CD4-positive, CD25-positive, alpha-beta regulatory T cell (primary cell): ENCODE measurements at places on chromosomes 6 and 20.
A peak's percentile ranks its signal among the peaks of the same experiment; 100 is the strongest.

DNA sequence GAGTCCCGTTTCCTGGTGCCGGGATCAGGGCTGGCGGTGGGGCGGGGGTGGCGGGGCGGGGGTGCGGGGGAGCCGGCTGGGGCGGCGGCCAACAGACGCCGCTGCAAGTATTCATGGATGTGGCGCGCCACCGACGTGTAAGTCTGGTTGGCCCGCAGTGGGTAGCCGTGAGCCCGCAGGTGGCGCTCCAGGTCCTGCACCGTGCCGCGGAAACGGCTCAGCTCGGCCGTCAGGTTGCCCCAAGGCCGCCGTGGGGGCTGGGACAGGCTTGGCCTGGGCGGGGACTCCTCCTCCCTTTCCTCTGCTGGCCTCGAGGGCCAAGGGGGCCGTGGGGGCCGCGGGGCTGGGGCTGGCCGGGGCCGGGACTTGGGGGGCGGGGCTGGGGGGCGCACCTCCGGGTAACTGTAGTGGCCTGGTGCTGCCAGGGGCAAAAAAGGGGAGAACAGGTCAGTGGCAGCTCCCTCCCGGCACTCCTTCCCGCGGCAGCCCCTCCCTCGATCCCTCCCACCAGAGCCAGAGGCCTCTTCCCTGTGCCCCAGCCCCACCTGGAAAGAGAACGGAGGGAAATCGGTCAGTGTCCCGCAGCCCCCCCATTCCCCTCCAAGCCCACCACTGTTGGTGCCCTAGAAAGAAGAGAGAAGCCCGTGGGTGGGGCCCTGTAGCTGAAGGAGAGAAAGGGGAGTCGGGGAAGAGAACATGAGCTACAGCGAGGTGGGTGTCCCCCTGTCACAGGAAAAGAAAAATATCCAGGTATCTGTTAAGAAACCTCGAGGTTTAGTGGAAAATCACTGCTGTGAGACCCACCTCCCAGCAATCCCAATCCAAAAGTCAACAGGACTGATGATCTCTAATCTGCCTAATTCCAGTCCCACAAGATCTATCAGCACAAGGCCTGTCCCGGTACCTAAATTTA lies 21.3 kb downstream of the TNXB start:
- DNase-seq, result peak; percentile 62

- no peak for DNase-seq
Observed at GRCh38 chr6:132204591-132204990, 196.7 kb downstream of the MOXD1 start.

DNA sequence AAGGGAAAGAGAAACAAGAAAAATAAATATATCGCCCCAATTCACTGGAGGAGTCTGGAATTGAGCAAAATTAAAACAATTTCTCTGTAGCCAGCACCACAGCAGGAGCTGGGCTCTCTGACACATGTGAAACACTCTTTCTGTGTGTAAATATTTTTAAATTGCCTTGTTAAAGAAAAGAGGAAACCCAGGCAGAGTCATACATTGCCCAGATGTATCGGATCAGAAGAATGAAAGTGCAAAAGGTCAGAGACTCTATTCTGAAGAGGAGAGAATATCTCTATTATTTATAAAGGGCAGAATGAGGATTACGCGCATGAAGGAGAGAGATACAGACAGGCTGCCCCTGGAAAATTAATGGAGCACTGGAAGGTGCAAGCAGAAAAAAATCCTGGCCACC lies 127.0 kb upstream of the MAN1A1 start:
- no peak for DNase-seq

GRCh38 chr6:1997702-1998101 lies 247.7 kb downstream of the GMDS start:
- no peak for DNase-seq

DNA sequence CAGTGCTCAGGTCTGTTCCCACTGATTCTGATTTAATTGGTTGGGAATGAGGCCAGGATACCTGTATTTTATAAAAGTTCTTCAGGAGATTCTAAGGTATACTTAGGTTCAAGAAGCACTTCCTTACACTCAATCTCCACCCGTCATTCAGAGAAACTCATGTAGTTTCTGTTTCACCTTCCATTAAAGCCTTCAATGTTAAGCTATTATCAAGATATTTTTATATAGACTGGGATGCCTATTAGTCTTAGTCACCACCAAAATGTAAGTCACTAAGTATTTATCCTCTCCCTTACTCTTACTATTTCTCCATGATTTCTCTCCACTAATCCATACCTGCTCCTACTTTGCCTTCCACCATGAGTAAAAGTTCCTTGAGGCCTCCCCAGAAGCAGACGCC lies 38.1 kb upstream of the GCLC start:
- DNase-seq, result no peak

DNA sequence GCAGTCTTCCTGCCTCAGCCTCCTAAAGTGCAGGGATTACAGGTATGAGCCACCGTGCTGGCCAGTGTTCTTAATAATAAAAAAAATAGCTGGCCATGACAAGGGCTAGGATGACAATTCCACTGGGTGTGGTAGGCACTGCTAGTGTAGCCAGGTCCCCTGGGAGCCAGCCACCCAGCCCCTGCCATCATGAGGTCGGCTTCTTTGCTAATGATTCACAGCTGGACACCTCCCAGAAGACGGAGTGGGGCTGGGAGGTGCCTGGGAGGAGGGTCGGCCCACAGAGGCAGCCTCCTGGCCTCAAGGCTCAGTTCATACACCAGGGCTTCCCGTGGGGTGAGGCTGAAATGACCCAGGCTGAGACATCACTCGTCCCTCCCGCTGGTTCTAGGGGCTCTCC lies 230.4 kb downstream of the TAF4 start:
- no peak for DNase-seq

DNA sequence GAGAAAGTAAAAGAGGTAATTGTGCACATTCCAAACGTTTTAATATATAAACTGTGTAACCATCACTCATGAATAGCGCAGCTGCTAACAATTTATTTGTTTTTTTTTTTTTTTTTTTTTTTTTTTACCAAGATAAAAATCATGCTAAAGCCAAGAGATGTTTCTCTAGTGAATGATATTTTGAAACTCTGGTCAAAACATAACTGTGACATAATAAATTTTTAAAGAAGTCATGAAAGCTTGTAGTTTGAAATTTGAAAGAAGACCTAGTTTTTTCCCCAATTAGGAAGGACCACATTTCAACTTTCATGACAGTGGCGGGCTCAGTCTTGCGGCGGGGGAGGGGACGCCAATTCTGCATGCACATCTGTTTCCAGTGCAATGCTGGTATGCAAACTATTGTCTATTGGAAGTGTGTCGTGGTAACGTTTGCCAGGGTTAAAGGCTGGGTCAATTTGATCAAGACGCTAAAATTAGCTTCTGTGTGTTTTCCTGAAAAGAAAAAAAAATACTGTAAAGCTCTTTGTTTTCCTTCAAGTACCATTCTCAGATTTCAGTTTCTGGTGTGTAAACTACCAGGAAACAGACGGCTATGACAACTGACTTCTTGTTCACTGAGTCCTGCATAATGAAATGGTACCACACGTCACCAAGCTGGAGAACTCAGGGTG lies 211.9 kb downstream of the FOXC1 start:
- no peak for DNase-seq

DNA sequence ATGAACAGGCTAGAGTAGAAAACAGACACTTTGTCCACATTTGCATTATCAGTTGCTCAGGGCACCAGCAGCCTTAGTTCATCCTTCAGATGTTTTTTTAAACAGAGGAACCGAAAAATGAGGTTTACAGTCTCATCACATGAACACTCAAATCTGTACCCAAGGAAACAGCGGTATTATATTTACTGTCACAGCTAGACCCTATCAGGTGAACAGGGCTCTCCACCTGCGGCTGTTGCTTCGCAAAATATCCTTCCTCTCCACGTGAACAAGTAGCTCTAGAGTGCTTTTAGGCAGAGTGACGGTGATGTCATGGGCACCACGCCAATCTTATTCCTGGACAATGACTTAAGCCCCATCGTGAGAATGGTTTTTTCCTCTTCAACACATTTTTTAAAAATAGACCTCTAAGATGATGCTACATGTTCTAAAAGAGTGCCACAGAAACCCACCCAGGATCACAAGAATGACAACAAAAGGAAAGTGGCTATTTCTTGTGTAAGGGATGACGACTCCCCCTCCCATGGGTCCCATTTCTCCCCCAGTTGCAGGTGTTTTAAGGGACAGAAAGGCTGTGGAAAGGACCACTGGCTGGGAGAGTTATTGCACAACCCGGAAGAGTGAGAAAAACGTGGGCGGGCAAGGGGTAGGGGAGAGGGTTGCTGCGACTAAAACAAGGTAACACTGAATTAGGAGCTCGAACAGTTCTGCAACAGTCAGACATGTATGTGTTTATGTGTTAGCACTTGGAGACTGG lies 77.7 kb downstream of the EFHC1 start:
- DNase-seq, result peak; percentile 10

DNA sequence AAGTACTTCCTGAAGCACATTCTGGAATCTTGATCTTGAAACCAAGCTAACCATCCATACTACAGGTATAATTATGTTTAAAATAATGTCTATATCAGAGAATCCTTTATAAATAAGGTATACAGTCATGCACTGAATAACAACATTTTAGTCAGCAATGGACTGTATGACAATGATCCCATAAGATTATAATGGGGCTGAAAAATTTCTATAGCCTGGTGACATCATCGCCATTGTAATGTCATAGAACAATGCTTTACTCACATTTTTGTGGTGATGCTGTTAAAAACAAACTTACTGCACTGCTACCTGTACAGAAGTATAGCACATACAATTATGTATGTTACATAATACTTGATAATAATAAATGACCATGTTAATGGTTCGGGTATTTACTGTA lies 31.8 kb downstream of the RNF146 start:
- no peak for DNase-seq

DNA sequence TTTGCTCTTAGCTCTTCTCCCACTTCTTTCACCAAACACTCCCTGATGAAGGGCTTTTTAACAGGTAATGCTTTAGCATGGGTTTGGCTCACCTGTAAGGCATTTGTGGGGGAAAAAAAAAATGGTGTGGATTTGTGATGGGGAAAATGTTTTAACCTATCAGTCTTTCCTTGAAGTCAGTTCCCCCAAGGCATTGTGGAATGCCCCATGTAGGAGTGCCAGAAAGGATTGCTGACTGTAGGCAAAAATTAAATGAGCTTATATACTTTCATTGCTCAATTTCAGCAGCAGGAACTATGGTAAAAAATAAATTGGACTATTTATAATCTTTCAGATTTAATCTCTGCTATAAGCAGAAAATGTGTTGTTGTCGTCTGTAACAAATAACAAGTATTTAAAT lies 10.6 kb upstream of the SASH1 start:
- no peak for DNase-seq

GRCh38 chr6:91268941-91269340 lies 682.1 kb upstream of the MAP3K7 start:
- no peak for DNase-seq
